ENCODE measurements at places on chromosomes 3 and 15.

DNA sequence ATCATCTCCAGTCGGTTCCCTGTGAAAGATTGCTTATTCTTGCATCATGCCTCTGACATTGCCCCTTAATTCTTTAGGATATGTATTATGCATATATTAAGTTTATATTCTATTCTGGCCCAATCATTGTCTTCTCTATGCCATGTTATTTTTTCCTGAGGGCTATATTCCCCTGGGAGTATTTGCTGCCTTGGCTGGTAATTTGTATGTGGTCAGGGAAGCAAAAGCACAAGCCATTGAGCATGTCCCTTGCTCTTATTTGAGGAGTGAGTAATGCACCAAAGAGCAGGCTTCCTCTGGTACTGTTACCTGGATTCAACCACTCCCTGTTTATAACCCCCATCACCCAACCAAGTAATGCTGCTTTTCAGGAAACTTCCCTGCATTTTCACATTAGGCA, 36.3 kb downstream of the STAC start:
- no peak for DNase-seq

- DNase-seq: no peak
Measured at GRCh38 chr3:84108442-84108971, 850.3 kb upstream of the CADM2 start.

DNA sequence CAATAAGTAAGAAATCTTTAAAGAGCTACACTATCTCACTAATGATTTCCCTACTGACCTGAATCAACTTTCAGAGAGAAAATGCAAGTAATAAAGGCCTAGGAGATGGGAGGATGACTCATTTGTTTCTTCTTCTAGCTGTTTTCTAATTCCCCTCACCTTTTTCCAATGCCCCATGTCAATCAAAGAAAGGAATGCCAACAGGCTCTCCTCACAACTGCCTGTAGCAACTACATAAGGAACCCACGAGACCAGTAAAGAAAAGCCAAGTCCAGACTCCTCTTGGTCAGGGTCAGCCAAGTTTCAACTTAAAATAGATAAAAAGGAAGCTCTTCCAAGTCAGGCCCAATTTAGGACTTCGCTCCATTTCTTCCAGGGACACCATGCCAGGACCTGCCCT, 201.9 kb downstream of the TNIK start:
- DNase-seq: no peak

GRCh38 chr15:90099072-90099867, 3.0 kb downstream of the IDH2 start:
- DNase-seq: no peak

DNA sequence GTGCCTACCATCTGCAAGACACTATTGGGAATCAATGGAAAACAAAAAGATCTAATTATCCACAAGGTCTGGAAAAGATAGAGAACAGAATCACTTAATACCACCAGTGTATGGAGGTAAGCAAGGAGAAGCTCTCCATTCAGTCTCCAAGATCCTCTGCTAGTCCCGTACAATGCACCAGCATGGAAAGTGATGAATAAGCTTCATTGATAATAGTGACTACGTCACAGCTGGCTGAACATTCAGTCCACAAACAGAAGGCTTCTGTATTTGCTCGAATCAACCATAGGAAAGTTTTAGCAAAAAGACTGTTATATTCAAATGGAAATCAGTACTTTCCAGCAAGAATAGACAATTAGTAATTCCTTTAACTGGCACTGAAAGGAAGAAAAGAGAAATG, 42.9 kb downstream of the IGSF11 start:
- no peak for DNase-seq

DNA sequence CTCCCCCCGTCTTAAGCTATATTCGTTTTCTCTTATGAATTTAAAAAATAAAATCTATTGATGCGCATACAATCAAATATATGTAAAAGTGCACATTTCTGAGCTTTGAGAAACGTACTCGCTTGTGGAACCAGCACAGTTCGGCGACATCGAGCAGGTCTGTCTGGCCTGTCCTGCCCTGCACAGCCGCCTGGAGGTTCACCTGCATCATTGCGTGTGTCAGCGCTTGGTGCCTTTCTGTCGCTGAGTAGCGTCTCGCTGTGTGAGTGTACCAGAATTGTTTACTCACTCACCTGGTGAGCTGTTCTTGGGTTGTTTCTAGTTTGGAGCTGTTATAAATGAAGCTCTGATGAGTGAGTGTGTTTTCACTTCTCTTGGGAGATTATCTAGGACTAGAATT, 104.0 kb downstream of the VGLL4 start:
- no peak for DNase-seq

DNA sequence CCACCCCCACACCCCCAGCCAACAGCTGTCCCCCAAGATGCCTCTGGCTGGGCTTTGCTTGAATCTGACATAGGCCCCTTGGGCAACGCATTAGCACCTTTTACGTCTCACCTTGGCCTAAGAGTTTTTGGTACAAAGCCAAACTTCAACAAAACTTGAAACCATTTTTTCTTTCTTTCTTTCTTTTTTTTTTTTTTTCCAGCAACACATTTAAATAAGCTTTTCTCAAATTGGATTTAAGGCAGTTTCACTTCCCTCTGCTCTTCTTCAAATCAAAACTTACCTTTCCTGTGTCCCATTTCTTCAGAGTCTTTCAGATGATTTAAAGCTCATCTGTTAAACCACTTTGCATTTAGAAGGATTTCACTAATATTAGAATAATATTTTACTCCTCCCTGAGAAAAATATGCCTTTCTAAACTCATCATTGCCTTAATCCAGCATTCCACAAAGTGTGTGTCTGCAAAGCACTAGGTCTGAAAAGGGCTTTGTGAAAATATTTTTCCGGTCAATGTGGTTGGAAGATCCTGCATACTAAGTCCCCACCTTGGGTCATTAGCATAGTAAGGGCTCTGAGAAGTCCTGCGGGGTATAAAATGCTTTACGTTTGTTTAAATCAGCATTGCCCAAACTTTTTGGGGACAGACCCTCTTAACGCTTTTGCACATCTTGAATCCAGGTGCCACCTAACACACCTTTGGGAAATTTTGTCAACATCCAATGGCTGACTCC, 217.0 kb downstream of the TLE3 start:
- DNase-seq: no peak

- DNase-seq: no peak
Measured at GRCh38 chr15:53976844-53977392, 1.3 kb upstream of the UNC13C start.

GRCh38 chr15:68284616-68285258, 7.2 kb downstream of the FEM1B start:
- no peak for DNase-seq

GRCh38 chr3:48999085-48999858, 7.9 kb upstream of the WDR6 start:
- no peak for DNase-seq

DNA sequence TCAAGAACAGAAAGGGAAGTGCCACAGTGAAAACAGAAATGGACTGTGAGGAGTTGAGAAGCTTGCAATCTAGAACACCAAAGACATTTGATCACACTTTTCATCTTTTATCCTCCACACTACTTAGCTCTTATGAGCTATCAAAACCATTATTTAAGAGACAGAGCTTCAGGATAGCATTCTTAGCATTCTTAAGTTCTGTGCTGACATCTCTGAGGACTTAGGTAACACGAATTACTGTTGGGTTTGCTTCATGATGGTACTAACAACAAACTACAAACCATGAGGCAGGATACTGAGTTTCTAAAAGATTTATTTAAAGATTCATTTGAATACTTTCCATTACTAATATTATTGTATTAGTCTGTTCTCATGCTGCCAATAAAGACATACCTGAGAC, 1038.6 kb downstream of the TUSC7 start:
- no peak for DNase-seq

DNA sequence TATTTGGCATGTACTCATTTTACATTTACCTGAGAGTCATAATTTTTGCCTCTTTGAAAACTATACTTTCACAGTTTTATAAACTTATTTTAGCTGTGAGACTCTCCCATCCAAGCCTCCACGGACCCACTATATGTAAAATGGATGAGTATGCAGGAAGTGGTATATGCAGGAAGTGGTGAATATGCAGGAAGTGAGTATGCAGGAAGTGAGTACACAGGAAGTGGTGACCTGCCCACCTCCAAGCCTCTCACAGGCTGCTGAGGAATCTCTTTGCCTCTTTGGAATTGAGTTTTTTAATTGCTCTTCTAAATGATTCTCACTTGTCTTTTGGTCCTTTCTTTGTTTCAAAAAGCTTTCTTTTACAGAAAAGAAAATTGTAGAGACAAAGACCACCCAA, 85.2 kb downstream of the KBTBD8 start:
- peak; percentile 27 for DNase-seq

- no peak for DNase-seq
Measured at GRCh38 chr3:10764259-10765051, 51.6 kb upstream of the SLC6A11 start.

DNA sequence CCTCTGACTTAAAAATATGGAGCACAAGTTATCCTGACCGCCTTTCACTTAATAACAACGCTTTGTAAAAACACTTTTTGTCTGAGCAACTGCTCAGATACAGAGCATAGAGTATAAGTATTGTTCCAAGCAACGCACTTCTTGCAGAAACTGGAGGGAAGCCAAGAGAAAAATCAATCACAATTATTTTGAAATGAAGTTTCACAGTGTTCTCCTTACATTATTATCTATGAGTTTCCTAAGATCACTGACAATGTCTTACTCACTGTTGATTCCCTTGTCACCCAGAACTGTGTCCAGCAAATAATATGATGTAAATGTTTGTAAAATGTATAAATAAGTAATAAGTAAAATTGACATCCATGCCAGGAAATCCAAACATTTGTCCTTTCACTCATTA, 184.6 kb upstream of the GPR149 start:
- no peak for DNase-seq

GRCh38 chr3:149026718-149027117, 35.4 kb downstream of the GYG1 start:
- no peak for DNase-seq

DNA sequence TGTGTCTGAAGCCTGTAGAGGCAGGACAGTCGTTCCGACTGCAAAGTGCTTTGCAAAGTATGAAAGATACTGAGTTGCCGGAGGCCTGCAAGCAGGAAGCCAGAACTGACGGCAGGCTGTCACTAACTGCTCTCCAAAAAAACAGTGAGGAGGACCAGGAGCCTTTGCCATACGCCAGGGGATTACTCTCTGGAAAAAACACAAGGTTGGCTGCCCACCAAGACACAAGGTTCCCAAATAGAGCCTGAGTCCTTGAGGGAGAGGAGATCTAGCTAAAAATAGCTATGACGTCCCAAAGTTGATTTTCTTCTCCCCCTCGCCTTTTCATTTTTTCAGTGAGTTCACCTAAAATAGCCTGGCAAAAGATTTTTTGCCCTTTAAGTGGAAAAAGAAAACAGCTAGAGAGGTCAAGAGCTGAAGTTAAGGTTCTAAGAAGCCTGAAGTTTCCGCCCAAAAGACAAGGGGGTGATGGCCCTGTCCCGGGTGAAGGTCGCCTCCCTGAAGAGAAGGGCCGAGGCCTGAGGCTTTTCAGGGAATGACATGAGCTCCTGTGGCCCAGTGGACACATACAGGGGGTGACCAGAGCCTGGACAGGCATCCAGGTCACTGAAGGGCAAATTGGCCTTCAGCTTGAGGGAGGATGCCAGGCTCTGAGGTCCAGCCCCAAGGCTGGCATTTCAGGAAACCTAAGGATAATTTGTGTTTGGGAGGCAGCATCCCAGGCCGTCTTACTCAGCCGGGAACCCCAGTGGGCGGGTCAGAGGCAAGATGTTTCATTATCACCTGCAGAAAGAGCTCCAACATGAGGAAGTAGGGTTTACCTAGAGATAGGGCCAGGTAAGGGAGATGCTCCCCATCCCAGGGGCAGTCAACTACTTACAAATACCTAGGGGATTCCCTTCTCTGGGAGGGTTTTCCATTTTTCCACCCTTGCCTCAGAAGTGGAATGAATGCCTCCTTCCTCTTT, 44.9 kb upstream of the DGKG start:
- no peak for DNase-seq

GRCh38 chr15:46312133-46312740, 677.4 kb downstream of the SQOR start:
- no peak for DNase-seq

GRCh38 chr3:18443665-18444594, 18.8 kb upstream of the SATB1 start:
- DNase-seq: no peak

GRCh38 chr3:129650256-129650872, 43.9 kb upstream of the PLXND1 start:
- DNase-seq: no peak

- no peak for DNase-seq
Measured at GRCh38 chr3:65037861-65038260, 350.1 kb upstream of the ADAMTS9 start.

GRCh38 chr3:182925330-182925943, 54.9 kb downstream of the DCUN1D1 start:
- no peak for DNase-seq

DNA sequence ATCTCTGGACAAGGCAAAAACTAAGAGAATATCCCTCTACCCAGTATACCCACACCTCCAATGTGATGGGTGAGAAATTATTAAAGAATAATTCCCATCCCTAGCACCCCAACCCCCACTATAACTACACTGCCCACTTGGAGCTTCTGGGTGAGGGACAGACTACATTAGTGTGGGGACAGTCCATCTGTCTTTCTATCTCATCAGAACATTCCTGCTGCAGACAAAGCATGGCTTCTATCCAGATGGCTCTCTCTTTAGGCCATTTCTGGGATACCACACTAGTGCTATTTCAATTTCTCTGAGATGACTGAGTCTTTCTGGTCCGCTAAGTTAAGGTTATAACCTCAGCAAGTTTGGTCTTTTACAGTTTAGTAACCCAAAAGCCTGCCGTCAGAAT, 6.6 kb downstream of the CSNK1G1 start:
- no peak for DNase-seq

- no peak for DNase-seq
Measured at GRCh38 chr3:57903124-57903890, 104.9 kb upstream of the FLNB start.

DNA sequence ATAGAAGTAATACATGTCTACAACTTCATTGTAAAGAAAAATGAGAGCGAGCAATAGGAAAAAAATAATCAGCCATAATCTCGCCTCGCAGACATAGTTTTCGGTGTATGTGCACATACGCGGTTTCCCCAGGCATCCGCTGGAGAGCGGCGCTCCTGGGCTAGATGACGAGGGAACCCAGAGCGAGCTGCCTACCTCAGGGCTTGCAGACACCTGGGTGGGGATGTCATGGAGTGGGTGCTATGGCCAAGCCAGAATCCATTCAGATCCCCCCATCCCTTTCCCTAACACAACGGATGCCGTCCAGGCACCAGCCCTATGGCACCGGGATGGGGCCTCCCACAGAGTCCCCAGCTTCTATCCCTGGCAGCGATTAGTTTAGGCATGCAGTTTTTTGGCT, 4.5 kb upstream of the CFAP100 start:
- no peak for DNase-seq

- no peak for DNase-seq
Measured at GRCh38 chr3:32288819-32289218, 50.3 kb downstream of the CMTM8 start.

DNA sequence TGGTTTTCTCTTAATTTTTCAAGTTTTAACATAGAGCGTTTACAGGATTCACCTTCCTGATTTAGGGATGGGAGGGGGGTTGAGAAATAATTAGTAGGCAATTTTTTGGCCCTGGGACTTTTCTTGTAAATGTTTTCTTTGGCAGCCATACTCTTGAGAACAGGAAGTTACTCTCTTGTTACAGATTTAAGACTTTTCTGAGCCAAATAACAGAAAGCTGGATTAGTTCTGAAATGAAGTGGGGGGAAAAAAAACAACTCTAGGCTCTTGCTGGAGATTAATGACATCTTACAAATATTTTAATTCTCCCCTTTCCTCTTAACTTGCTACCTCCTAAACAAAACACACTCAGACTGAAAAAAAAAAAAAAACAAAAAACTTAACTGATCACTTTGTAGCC, 13.8 kb upstream of the POLR2M start:
- no peak for DNase-seq
